ENCODE measurements at places on chromosomes 1 and 21.

GRCh38 chr21:38400195-38400919, 97.9 kb downstream of the ERG start:
- DNase-seq, result no peak

DNA sequence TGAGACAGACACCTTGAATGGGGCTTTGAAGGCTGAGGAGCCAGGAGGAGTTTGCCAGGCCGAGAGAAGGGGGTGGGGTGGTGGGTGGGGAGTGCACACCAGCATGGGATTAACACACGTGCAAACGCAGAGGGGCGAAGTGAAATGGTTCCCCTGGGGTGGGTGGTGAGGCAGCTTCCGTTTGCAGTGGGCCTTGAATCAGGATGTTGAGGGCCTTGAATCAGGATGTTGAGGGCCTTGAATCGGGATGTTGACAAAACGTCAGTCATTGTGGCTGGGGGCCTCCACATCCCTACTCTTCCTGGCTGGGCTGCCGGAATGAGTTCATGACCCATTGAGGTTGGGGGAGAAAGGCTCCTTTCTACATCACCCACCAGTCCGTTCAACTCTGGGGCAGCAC, 16.6 kb downstream of the LDLRAP1 start:
- no peak for DNase-seq

- no peak for DNase-seq
Measured at GRCh38 chr1:96427616-96428015, 294.0 kb upstream of the PTBP2 start.

DNA sequence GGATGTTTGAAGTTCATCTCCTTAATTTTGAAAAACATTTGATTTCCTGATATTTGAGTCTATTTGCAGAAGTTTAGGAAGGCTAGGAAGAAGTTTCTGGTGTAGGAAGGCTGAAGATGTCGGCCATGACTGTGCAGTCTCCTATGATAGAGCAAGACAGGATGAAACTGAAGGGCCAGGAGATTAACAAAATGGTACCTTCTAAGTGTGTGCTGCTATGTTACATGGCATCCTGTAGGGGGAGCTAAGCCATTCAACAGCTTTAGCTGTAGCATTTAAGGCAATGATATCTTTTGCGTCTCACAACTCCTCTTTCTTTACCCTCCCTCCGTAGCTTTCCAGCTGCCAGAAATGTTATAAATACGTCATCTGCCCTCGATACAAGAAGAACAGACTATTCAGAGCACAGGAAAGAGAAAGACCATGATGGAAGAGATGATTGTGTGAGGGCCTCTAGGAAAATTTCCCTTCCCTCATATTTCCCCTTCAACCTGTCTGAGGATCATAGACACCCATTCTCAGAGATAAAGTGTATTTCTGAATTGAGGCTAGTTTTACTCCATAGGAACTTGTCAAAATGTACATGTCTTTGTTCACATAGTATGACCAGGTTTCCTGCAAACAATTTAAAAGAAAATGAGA, 61.1 kb downstream of the XCL1 start:
- DNase-seq, result no peak

DNA sequence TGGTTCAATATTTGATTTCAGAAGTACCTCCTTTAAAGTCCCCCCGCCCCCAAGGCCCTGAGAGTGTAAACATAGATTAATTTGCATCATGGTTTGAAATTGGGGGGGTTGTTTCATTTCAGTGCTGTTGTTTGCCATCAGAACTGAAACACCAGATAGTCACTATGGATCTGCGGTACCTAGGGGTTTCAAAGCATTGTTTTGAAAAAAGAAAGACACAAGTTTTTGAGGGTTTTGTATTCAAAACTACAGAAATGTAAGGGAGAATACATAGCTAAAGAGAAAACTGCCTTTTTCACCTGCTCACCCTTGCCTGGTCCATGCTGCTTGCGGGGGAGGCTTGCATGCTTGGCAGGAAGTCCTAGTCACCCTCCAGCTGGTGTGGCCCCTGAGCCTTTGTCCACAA, 59.3 kb downstream of the ACP6 start:
- DNase-seq, result no peak

- no peak for DNase-seq
Measured at GRCh38 chr1:183143576-183144315, 42.3 kb upstream of the LAMC2 start.

DNA sequence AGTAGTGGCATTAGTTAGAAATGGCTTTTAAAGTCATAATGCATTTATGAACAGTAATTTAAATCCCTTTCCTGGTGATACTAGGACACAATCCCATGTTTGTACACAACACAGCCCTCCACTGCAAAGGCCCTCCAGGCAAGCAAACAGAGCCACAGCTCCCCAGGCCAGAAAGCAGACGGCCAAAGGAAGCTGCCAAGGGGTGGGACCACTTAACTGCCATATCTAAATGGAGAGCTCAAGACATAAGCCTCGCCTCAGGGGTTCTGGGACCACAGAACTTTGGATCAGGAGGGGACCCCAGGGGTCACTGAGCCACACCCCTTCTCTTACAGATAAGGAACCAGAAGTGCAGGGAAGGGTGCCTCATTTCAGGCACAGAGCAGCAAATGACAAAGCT, 189.7 kb downstream of the KCNH1 start:
- no peak for DNase-seq

DNA sequence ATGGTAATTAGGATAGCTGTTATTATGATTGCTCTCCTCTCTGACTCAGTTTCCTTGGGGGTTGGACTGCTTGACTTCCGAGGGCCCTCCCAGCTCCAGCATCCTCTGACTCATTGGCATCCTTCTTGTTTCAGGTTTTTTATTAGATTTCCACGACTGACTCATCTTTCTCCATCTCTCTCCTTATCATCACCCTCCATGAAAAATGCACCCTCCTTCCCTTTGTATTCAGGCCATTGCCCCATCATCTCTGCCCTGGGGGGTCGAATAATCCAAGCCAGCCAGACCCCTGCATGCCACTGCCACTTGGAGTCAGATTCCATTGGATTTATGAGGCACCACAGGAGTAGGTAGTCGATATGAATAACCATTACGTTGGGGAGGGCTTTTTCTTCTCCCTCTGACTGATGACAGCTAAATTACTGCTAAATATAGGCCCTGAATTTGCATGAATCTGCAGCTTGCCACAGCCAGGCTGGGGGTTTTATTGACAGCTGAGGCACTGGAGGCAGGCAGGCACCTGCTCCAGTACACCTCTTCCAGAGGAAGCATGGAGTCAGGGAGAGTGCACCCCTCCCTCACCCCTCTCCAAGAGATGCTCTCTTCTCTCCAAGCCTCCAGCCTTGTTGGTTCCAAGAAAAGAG, 91.7 kb downstream of the C1orf94 start:
- DNase-seq, result no peak

- DNase-seq, result no peak
Measured at GRCh38 chr1:189206617-189207016, 1271.0 kb downstream of the BRINP3 start.

DNA sequence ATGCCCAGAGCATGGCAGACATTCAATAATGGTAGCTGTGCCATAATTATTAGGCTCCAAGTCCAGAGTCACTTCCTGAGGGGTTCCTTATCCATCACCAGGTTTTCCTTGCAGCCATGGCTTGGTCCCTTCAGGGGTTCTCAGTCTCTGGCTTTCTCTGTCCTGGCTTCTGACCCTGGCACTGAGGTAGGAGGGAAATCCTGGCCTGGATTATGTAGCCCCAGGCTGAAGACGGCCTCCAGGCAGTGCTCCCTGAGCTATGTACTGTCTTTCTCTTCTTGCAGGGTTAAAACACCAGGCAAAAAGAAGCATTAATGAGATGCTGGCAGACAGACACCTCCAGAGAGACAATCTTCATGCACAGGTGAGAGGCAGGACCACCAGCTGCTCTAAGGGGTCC, 9.5 kb upstream of the PADI3 start:
- DNase-seq, result peak; percentile 58

DNA sequence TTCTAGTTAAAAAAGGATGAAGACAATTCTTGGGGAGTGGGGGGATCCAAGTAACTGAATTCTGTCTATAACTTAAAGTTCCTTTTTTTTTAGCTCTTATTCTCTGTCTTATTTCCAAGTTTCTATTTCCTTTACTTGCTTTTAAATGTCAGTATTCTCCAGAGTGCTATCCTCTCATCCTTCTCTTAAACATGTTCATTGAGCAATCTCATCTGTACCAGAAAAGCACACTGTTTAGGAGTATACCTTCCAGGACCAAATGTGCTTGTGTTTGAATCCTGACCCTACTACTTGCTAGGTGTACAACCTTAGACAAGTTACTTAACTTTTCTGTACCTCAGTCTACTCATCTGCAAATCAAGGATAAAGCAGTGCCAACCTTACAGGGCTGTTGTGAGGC, 50.1 kb downstream of the AKT3 start:
- no peak for DNase-seq

DNA sequence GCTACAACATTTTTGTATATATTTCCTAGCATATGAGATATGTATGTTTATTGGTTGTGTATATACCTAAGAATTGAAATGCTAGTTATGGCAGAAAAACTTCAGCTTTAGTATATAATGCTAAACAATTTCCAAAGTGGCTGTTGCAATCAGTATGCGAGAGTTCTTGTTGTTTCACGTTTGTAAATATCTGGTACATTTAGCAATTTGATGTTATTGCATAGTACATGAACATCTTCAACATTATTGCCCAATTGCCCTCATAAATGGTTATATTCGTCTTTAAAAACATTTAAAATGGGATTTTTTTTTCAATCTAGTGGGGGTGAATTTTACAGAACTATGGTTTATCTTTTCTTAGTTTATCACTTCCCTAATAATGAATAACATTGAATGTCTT, 86.2 kb upstream of the HP1BP3 start:
- no peak for DNase-seq

DNA sequence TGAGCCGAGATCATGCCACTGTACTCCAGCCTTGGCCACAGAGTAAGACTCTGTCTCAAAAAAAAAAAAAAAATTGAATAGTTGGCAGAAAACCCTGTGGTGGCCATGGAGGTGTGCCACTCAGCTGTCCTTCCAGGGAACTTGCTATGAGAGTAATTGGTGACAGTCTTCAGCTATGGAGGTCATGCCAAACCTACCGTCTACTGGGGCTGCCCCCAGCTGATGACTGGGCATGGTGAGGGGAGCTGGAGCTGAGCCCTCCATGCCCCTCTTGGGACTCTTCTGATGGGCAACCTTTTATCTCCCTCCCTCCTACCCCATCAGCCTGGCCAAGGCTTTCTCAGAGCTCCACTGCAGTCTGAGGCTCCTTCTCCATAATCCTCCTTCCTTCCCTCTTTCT, 84.2 kb downstream of the RYR2 start:
- DNase-seq, result no peak

- no peak for DNase-seq
Measured at GRCh38 chr1:18573170-18573569, 57.5 kb upstream of the PAX7 start.

GRCh38 chr1:106061586-106062495, 994.6 kb upstream of the PRMT6 start:
- no peak for DNase-seq

- DNase-seq, result no peak
Measured at GRCh38 chr1:43049481-43049880, 90.8 kb upstream of the SLC2A1 start.

DNA sequence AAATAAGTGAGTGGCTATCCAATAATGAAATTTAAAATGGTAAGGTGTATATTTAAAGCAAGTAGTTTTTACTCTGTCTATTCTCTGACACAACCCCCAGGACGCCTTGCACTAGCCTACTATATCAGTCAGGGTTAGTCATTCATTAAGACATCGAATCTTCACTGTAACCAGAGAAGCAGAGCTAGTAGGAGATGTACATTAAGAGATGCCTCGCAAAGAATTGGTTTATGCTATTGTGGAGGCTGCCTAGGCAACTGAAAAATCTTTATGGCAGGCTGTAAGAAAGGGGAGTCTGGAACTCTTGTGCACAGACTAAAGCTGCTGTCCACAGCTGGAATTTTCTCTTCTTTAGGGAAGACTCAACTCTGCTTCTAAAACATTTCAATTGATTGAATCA, 28.8 kb downstream of the NTNG1 start:
- DNase-seq, result no peak

DNA sequence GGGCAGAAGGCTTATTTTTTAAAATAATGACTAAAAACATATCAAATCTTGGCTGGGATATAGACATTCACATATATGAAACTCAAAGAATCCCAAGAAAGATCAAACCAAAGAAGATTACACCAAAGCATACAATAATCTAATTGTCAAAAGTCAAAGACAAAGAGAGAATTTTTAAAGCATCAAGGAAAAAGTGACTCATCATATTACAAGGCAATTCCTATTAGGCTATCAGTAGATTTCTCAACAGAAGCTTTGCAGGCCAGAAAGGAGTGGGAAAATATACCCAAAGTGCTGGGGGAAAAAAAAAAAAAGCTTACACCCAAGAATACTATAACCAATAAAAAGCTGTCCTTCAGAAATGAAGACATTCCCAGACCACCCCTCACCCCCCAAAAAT, 375.6 kb downstream of the BRINP2 start:
- DNase-seq, result no peak

GRCh38 chr1:210342986-210343780, 14.5 kb downstream of the HHAT start:
- DNase-seq, result no peak

- no peak for DNase-seq
Measured at GRCh38 chr1:110696818-110697217, 22.1 kb upstream of the KCNA3 start.

GRCh38 chr1:244865028-244865371, 657 bp upstream of the HNRNPU start:
- DNase-seq, result no peak

- DNase-seq, result no peak
Measured at GRCh38 chr1:181112071-181112929, 23.8 kb downstream of the IER5 start.
